CD4-positive, alpha-beta memory T cell (primary cell): ENCODE measurements at places on chromosomes 3 and 15.

DNA sequence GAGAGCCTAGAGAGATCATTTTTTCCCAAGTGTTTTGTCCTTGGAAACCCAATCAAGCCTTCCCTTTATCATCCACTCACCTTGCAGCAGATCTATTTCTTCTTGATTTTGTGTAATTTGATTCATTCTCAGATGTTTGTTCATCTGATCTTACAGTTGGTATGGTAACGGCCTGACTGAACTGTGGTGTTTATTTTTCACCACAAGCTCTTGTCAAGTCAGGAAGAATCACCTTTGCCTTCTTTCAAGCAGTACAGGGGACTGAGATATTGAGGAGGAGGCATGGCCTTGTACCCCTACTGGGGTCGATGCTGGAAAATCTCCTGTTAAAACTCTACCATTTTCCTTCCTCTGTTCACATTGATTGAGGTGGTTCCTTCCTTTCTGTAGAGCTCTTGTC, 361.4 kb upstream of the CFAP20DC start:
- DNase-seq, result no peak

GRCh38 chr3:52978109-52978754, 67.6 kb downstream of the SFMBT1 start:
- no peak for DNase-seq

DNA sequence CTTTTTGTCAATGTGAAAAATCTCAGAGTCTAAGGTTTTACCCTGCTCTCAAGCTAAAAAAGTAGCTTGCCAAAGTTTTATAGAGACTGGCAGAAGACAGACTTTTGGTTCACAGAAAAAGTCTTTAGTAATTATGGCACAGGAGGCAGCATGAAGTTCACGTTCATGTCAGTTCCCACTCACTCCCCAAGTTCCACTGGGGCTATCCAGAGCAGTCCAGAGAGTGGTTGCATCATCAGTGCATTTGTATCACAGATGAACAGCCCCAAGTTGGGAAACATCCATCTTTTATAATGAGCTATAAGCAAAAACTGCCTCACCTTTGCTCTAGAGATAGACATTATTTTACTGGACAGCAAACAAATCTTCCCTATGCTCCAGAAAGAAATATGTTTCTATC, 454.1 kb upstream of the AGTR1 start:
- no peak for DNase-seq

GRCh38 chr3:177057768-177058167, 139.5 kb downstream of the TBL1XR1 start:
- DNase-seq, result peak; percentile 35

GRCh38 chr15:39752246-39752645, 30.4 kb downstream of the FSIP1 start:
- DNase-seq, result no peak

DNA sequence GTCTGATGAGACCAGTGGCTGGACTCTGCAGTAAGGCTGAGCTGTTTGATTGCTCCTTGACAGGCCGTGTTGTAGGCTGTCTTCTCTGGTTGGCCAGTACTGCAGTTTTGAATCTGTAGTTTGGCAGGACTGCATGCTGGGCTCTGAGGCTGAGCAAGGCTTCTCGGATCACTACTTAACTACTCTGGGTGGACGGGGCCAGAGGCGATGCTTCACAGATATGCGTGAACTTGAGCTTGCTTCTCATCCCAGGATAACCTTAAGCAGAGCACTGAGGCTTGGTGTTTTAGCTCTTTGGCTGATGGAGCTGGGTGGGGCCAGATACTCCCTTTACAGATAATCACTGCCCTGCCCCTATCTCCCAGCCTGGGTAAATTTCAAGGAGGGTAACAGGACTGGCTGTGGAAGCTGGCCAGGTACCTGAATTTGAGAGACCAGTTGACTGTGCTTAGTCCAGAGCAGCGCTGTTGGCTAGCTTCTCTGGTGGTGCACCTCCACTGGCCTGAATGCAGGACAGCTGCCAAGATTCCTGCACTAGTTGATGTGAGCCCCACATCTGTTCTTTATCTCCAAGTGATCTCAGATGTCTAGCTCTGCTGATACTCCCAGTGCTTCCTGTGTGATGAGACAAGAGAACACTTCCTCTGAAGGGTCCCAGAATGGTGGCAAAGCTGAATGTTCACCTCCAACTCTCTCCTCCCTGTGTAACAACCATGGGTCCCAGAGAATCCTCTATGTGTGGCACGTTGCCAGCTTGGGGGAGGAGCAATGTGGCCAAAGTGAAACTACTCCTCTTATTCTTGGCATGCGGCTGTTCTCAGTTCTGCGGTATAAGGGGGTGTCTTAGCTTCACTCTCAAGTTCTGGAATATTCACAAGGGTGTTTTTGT, 37.9 kb downstream of the RPL39L start:
- peak; percentile 48 for DNase-seq

DNA sequence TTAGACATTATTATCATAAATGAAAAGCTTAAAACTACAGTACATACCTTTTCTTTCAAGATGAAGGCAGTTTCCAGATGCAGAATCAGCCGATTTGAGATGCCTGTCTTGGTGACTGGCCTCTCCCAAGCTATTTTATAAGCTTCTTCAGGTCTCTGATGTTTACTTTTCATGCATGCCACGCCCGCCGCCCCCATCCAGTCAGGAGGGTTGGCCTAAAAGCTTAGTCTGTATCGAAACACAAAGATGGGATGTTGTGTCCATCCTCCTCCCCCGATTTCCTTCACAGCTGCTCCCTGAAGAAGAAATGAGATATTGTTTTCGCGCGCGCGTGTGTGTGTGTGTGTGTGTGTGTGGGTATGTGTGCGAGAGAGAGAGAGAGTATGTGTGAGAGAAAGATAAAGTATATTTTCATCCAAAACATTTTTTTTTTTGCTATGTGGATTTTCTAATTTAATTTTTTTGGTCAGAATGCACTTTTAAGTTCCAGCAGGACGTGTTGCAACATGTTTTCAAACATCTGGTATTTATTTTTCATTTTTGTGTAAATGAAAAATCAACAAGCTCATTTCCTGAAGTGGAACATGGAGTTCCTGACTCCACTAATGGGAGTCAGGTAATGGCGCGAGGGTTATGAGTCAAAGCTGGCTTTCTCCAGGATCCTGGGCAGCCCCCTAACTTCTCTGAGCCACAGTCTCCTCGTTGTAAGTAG, at the start of gene APOD:
Gene APOD, minus strand, starts transcription at position 110 of the 712 bp plus-strand sequence. CDS start 4,479 bp downstream, outside the sequence.
- DNase-seq, result no peak

DNA sequence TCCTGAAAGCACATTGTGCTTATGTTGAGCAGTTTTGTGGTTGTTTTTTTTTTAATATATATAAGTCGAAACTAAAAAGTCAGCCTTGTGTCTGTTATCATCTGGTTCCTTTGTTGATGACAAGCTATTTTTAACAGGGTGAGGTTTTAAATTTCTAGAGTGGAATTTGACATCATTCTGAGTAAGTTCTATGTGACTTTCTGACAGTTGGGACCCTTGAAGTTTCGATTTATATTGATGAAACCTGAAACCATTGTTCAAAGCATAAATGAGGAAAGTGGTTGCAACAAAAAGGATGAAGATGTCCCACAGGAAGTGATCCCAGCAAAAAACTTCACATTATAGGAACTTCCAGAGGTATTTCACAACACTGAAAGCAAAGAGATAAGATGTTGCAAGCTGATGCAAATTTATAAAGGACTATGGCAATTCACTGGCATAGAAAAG, 94.0 kb downstream of the CYP19A1 start:
- no peak for DNase-seq
